Fibroblast of lung (primary cell): ENCODE measurements at places on chromosomes 12 and 14. TPM values are rescaled to one million over a fixed set of nuclear protein-coding genes. Genes with fewer than 3 reads are reported as not detected.

The TMPO gene
- 37.7 and 74.0 TPM in 2 replicates for polyA plus RNA-seq

The SLC41A2 gene
- 8.5 and 12.3 TPM in 2 replicates for polyA plus RNA-seq

The GPR84 gene
- 0.03 TPM in 1 of 2 replicates, not detected in the other for polyA plus RNA-seq

The LRIG3 gene
- 26.2 and 37.1 TPM in 2 replicates for polyA plus RNA-seq

The CNTN1 gene
- polyA plus RNA-seq, result 0.22 and 0.35 TPM in 2 replicates

The ATN1 gene
- polyA plus RNA-seq, result 9.4 and 14.5 TPM in 2 replicates

The TAMALIN gene
- polyA plus RNA-seq, result 4.9 and 5.3 TPM in 2 replicates

The CD69 gene
- not detected in 2 replicates for polyA plus RNA-seq

The BATF gene
- polyA plus RNA-seq, result 0.21 TPM in 1 of 2 replicates, not detected in the other

The MFAP5 gene
- 2.0 and 18.6 TPM in 2 replicates for polyA plus RNA-seq

The TNFRSF1A gene
- 182 and 257 TPM in 2 replicates for polyA plus RNA-seq

The DDHD1 gene
- 11.7 and 13.6 TPM in 2 replicates for polyA plus RNA-seq

The HOTAIR gene
- not detected in 2 replicates for polyA plus RNA-seq

The CABP1 gene
- polyA plus RNA-seq, result 0.06 and 0.36 TPM in 2 replicates

The LUM gene
- polyA plus RNA-seq, result 146 and 577 TPM in 2 replicates

The RNU7-1 gene
- not detected in 2 replicates for polyA plus RNA-seq

The DPPA3 gene
- polyA plus RNA-seq, result not detected in 2 replicates

The ARHGAP9 gene
- 0.08 and 0.10 TPM in 2 replicates for polyA plus RNA-seq

The NXPH4 gene
- 0.30 and 1.9 TPM in 2 replicates for polyA plus RNA-seq

The TAS2R13 gene
- polyA plus RNA-seq, result not detected in 2 replicates

The CLBA1 gene
- polyA plus RNA-seq, result 3.8 and 11.3 TPM in 2 replicates

The LGALS3 gene
- polyA plus RNA-seq, result 333 and 398 TPM in 2 replicates

The MYH6 gene
- not detected in 2 replicates for polyA plus RNA-seq

The BCL2L14 gene
- not detected in 2 replicates for polyA plus RNA-seq

The LBHD2 gene
- not detected in 2 replicates for polyA plus RNA-seq

The GLIPR1 gene
- polyA plus RNA-seq, result 186 and 245 TPM in 2 replicates

The TXNDC16 gene
- 2.5 and 6.6 TPM in 2 replicates for polyA plus RNA-seq

The PCED1B gene
- 0.49 and 0.83 TPM in 2 replicates for polyA plus RNA-seq

The PMCH gene
- not detected in 2 replicates for polyA plus RNA-seq

The ITGB7 gene
- polyA plus RNA-seq, result 0.15 and 0.20 TPM in 2 replicates

The HCAR2 gene
- polyA plus RNA-seq, result not detected in 2 replicates

The KIF5A gene
- polyA plus RNA-seq, result 0.53 and 0.89 TPM in 2 replicates

The HOXC4 gene
- 0.17 and 0.98 TPM in 2 replicates for polyA plus RNA-seq

The PCNX1 gene
- polyA plus RNA-seq, result 33.0 and 35.7 TPM in 2 replicates

The AHSA1 gene
- polyA plus RNA-seq, result 187 and 189 TPM in 2 replicates

The GYS2 gene
- polyA plus RNA-seq, result not detected in 2 replicates

The ST8SIA1 gene
- polyA plus RNA-seq, result 0.45 and 3.5 TPM in 2 replicates

The SYNDIG1L gene
- polyA plus RNA-seq, result not detected in 2 replicates

The CLEC4A gene
- polyA plus RNA-seq, result 0.26 and 0.61 TPM in 2 replicates

The ACOT6 gene
- not detected in 2 replicates for polyA plus RNA-seq

The C14orf180 gene
- not detected in 2 replicates for polyA plus RNA-seq

The TPPP2 gene
- polyA plus RNA-seq, result not detected in 2 replicates

The ATL1 gene
- polyA plus RNA-seq, result 14.3 and 14.9 TPM in 2 replicates

The ALX1 gene
- polyA plus RNA-seq, result 0.03 TPM in 1 of 2 replicates, not detected in the other

The AQP6 gene
- polyA plus RNA-seq, result 0.06 TPM in 1 of 2 replicates, not detected in the other

The SLC6A15 gene
- polyA plus RNA-seq, result 0.10 and 0.30 TPM in 2 replicates

The OTX2 gene
- 0.08 TPM in 1 of 2 replicates, not detected in the other for polyA plus RNA-seq

The ASPG gene
- not detected in 2 replicates for polyA plus RNA-seq

The SLC25A3 gene
- 999 and 1,157 TPM in 2 replicates for polyA plus RNA-seq

The CHST11 gene
- 9.0 and 9.1 TPM in 2 replicates for polyA plus RNA-seq

The KMT2D gene
- polyA plus RNA-seq, result 7.3 and 10.0 TPM in 2 replicates

The ACADS gene
- 4.2 and 4.5 TPM in 2 replicates for polyA plus RNA-seq

The PLCZ1 gene
- polyA plus RNA-seq, result not detected in 2 replicates

The COCH gene
- polyA plus RNA-seq, result 0.27 and 0.72 TPM in 2 replicates

The KLRG1 gene
- 0.45 and 1.0 TPM in 2 replicates for polyA plus RNA-seq

The METTL1 gene
- polyA plus RNA-seq, result 16.9 and 28.5 TPM in 2 replicates

The KRT78 gene
- polyA plus RNA-seq, result not detected in 2 replicates

The SLC38A1 gene
- 24.3 and 38.0 TPM in 2 replicates for polyA plus RNA-seq
